Right lobe of liver (tissue), 6 donors: ENCODE measurements at places on chromosomes 3 and 15. TPM values are rescaled to one million over a fixed set of nuclear protein-coding genes. Genes with fewer than 3 reads are reported as not detected.

The LRRFIP2 gene
- total RNA-seq: 46.1 TPM

GRCh38 chr3:28232659-28233058 is 8.8 kb upstream of the CMC1 start:
- H3K4me3 ChIP-seq: no peak overlapping the region
- H3K4me1 ChIP-seq: no peaks in the 10 kb centered on the region
- H3K36me3 ChIP-seq: no peaks in the 10 kb centered on the region
- no peaks in the 10 kb centered on the region for H3K27me3 ChIP-seq
- DNase-seq: no peak

The CHRFAM7A gene
- total RNA-seq: not detected

DNA sequence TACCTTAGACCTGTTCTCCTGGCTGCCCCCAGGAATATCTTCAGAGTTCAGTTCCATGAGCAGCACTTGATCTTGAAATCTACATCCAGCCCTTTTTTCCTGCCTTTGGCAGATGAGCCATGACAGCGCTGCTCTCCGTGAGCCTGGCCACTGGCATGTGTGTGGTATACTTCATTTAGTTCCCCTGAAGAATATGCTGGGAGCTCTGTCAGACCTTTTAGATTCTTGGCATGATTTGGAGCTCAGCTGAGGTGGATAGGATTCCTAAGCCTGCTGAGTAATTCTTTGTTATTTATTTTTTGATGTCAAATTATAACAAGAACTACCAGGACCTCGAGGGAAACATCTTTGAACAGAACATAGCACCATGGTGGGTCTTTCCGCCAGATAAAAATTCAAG is 121.7 kb downstream of the EDEM1 start:
- H3K27ac ChIP-seq: no peak overlapping the region
- H3K36me3 ChIP-seq: no peaks in the 10 kb centered on the region
- H3K4me1 ChIP-seq: no peaks in the 10 kb centered on the region
- no peak for DNase-seq
- H3K27me3 ChIP-seq: no peaks in the 10 kb centered on the region

The DPPA2 gene
- not detected for total RNA-seq

GRCh38 chr3:11509173-11510000 is 134.3 kb downstream of the VGLL4 start:
- no peak overlapping the region for H3K27ac ChIP-seq
- H3K4me1 ChIP-seq: peaks cover 3% of the 10 kb centered on the region
- no peaks in the 10 kb centered on the region for H3K36me3 ChIP-seq
- DNase-seq: peak; percentile 48

- DNase-seq: no peak
- no peak overlapping the region for H3K4me3 ChIP-seq
- no peaks in the 10 kb centered on the region for H3K27me3 ChIP-seq
- no peak overlapping the region for H3K27ac ChIP-seq
- H3K36me3 ChIP-seq: no peaks in the 10 kb centered on the region
These were observed 291.2 kb downstream of the ZBTB20 start for GRCh38 chr3:114855839-114856238.

DNA sequence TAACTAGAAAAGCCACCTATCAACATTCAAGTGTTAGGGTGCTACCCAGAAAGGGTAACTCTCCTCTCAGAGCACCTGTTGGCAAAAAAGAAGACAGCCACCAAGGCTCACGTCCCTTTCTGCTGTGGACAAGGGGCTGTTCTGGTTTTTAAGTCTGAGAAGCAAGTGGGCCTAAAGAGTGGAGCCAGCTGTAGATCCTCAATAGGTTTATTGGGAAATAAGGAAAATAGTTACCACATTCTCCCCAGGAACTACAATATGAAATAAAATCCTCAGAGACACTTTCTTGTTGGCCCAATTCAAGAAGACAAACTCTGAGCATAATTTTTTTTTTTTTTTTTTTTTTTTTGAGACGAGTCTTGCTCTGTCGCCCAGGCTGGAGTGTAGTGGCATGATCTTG is 35.8 kb downstream of the LRIG1 start:
- H3K27ac ChIP-seq: no peak overlapping the region
- H3K27me3 ChIP-seq: no peaks in the 10 kb centered on the region
- H3K4me1 ChIP-seq: peaks cover 54% of the 10 kb centered on the region
- no peak overlapping the region for H3K4me3 ChIP-seq
- no peaks in the 10 kb centered on the region for H3K36me3 ChIP-seq
- DNase-seq: no peak

DNA sequence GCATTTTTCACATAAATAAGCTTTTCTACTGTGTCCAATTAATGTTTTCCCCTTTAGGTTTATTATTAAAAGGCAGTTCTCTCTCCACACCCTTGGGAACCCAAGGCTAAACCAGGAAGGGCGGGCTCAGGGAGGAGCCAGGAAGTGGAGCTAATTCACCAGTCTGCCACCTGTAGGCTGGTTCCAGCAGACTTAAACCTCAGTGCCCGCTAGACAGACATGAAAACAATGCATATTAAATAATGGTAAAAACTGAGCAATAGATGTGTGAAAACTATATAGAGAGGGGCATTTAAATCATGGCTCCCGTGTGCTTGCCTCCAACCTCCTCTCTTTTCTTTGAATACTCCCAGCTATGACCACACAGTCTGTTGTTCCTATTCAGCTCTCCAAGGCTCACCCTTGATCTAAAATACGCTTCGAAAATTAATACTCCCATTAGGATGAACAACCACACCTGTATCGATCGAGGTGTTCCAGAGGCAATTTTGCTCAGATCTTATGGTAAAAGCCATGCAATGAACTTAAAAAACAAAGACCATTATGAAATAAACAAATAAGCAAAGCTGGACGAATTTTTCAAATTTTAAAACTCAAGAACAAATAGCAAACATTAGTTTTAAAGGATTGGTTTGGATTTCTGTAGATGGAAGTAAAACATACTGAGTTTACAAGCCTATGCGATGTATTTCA is 253.3 kb downstream of the TJP1 start:
- H3K4me1 ChIP-seq: no peaks in the 10 kb centered on the region
- DNase-seq: no peak
- H3K27me3 ChIP-seq: no peaks in the 10 kb centered on the region
- no peak overlapping the region for H3K27ac ChIP-seq
- no peak overlapping the region for H3K4me3 ChIP-seq

- no peak overlapping the region for H3K27ac ChIP-seq
- no peak for DNase-seq
- no peaks in the 10 kb centered on the region for H3K36me3 ChIP-seq
- H3K4me1 ChIP-seq: no peaks in the 10 kb centered on the region
These were observed 74.5 kb downstream of the SLC7A14 start for GRCh38 chr3:170511371-170511770.

GRCh38 chr3:122609798-122610559 is 32.5 kb downstream of the PARP15 start:
- no peaks in the 10 kb centered on the region for H3K27me3 ChIP-seq
- DNase-seq: no peak
- no peaks in the 10 kb centered on the region for H3K4me1 ChIP-seq
- H3K36me3 ChIP-seq: no peaks in the 10 kb centered on the region

The FETUB gene
- total RNA-seq: 195 TPM

DNA sequence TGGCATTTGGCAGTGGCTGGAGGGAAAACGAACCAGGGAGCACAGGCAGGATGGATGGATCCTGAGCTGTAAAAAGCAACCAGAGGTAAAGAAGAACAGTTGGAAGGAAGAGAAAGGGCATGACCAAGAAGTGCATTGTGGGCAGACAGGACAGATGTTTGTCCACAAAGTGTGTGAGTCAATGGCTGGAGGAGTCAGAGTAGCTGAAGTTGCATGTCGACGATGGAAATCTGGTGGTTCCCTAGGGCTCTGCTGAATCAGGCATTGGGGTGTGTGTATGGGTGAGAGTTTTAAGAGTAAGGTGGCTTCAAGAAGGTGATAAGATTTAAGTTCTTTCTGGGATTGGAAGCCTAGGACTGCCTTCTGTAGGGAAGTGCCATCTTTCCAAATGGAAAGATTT is 214.0 kb upstream of the BHLHE40 start:
- H3K4me1 ChIP-seq: no peaks in the 10 kb centered on the region
- H3K36me3 ChIP-seq: no peaks in the 10 kb centered on the region
- no peak overlapping the region for H3K4me3 ChIP-seq
- no peak overlapping the region for H3K27ac ChIP-seq
- DNase-seq: no peak

DNA sequence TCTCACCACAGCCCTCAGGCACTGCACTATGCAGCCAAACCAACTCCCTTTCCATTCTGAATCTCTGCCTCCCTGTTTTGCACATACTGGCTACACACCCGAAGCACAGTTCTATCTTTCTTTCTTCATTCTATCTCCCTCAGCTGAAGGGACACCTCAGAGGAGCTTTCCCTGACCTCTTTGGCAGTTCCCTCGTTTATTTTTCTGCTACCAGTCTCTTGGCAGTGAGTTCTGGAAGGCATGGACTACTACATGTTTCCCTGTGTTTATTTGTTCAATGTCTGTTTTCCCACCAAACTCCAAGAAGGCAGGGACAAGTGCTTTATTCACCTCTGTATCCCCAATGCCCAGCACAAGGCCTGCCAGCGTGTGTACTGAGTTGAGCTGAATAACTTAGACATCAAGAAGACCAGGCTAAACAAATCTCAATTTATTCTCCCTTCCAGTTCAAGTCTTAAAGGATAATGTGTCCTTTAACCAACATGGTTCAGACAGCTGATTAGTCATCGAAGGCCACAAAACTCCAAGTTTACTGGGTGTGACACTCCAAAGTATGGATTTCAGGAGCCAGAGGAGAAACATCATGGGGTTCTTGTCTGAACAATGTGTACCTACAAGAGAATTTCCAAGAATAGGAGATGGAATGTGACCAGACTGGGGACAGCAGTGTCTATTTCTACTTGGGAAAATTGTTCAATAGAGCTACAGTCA is 260.1 kb upstream of the CTNNB1 start:
- no peak overlapping the region for H3K27ac ChIP-seq
- H3K36me3 ChIP-seq: no peaks in the 10 kb centered on the region
- H3K27me3 ChIP-seq: no peaks in the 10 kb centered on the region
- no peak overlapping the region for H3K4me3 ChIP-seq
- no peaks in the 10 kb centered on the region for H3K4me1 ChIP-seq

DNA sequence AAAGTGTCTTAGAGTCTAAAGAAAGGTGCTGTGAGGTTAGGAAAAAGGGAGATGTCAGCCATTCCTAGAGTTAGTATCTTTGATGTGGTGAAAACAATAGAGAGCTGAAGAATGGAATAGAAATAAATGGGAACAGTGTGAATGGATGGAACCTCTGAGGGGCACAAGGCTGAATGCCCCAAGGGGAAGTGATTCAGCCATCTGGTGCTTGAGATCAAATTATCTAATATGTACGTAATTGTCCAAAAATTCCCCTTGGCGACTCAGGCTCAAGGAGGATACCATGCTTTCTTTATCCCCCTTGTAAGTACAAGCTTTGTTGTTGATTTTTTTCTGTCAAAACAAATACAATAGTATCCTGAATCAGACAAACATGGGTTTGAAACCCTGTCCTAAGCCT is 361.6 kb downstream of the LSAMP start:
- no peaks in the 10 kb centered on the region for H3K4me1 ChIP-seq
- no peak overlapping the region for H3K27ac ChIP-seq
- no peaks in the 10 kb centered on the region for H3K27me3 ChIP-seq
- DNase-seq: no peak
- no peak overlapping the region for H3K4me3 ChIP-seq

The REC114 gene
- not detected for total RNA-seq

DNA sequence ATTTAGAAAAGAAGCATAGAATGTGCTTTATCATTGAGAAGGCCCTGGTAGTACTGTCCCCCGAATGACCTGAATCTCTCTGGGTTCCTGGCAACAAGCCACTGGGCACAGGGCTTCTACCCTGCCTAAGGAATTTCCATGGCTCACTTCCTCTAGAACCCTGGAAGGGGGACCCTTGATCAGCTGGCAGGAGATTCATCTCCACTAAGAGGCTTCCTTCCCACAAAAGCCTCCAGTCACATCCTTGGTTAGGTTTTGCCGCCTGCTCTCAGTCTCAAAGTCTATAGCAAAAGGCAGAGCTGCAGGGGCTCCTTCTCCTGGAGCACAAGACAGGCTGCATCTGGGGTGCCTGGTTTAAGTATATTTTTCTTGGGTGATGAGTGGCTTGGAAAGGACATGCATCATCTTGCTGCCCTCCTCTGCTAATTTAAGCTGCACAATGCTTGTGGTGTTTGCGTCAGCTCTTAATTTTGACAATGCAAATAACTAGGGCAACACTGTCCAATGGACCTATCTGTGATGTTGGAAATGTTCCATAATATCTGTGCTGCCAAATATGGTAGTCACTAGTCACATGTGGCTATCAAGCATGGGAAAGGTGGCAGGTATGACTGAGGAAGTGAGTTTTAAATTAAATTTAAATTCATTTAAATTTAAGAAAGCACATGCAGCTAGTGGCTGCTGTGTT is 33.4 kb upstream of the RARRES1 start:
- no peak overlapping the region for H3K27ac ChIP-seq
- no peak overlapping the region for H3K4me3 ChIP-seq
- DNase-seq: no peak
- H3K27me3 ChIP-seq: no peaks in the 10 kb centered on the region
- H3K4me1 ChIP-seq: no peaks in the 10 kb centered on the region

DNA sequence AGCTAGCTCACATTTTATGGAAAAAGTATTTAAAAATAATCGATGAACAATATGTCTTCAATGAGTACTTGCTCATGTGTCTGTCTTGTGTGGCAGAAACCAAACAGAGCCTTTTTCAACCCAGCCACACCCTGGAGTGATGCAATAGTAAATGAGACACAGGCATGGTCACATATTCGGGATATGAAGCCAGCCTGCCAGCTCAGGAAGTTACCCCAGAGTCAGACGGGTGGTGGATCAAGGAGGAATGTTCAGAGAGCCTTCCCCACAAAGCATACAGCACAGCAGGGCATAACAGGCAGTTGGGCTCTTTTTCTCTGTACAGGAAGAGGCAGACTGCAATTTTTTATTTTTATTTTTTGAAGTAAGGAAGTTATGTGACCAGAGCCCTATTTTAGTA is 27.3 kb downstream of the LARP6 start:
- peaks cover 25% of the 10 kb centered on the region for H3K4me1 ChIP-seq
- peak; percentile 44 for DNase-seq
- no peak overlapping the region for H3K27ac ChIP-seq
- no peaks in the 10 kb centered on the region for H3K27me3 ChIP-seq
- no peaks in the 10 kb centered on the region for H3K36me3 ChIP-seq

The CTDSPL2 gene
- total RNA-seq: 15.0 TPM

The NEO1 gene
- 8.3 TPM for total RNA-seq

DNA sequence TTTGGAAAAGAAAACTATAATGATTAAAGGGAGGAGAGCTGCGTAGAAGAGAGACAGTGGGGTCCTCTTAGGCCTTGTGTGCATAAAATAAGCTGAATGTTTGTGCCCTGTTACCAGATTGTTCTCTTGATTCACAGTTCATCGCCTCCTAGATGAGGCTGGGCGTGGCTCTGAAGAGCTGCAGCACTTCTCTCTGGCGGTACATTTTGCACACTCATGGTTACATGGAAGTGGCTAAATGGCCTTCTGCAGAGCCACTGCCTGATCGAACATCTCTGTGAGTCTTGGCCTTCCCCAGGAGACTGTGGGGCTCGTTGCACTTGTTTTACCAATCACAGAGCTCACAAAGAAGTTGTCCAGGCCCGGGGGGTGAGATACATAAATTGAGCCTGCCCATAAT is 208.8 kb downstream of the GABRG3 start:
- DNase-seq: no peak
- H3K4me1 ChIP-seq: no peaks in the 10 kb centered on the region
- no peak overlapping the region for H3K4me3 ChIP-seq
- no peak overlapping the region for H3K27ac ChIP-seq
- no peaks in the 10 kb centered on the region for H3K27me3 ChIP-seq
- no peaks in the 10 kb centered on the region for H3K36me3 ChIP-seq
